ENCODE measurements at places on chromosomes 11 and 22.

DNA sequence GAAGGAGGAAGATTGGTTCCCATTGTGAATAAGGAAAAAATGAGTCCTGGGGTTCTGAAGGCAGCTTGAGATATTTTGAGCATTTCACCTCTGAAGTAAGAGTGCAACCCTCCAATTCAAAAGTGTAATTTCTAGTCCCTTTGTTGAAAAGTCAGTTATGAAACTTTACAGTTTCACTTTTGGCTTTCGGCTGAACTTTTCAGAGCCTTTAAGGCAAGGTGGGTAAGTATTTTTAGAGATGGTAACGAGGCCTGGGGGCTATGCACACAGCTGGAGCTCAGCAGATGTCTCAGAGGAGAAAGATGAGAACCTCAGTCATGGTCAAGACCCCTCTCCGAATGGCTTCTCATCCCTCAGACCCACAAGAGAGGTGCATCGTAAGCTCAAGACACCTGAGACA is 267.6 kb downstream of the KIRREL3 start:
- DNase-seq: peak; percentile 26

DNA sequence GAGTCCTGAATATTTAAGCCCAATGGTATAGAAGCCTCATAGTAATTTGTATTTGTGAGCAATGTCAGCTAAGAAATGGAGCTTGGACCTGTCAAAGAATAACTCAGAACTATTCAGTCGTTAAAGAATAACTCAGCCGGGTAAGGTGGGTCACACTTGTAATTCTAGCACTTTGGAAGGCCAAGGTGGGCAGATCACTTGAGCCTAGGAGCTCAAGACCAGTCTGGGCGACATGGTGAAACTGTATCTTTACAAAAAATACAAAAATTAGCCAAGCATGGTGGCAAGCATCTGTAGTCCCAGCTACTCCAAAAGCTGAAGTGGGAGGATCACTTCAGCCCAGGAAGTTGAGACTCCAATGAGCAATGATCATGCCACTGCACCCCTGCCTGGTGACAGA is 1526.5 kb downstream of the LRRC4C start:
- no peak for DNase-seq

DNA sequence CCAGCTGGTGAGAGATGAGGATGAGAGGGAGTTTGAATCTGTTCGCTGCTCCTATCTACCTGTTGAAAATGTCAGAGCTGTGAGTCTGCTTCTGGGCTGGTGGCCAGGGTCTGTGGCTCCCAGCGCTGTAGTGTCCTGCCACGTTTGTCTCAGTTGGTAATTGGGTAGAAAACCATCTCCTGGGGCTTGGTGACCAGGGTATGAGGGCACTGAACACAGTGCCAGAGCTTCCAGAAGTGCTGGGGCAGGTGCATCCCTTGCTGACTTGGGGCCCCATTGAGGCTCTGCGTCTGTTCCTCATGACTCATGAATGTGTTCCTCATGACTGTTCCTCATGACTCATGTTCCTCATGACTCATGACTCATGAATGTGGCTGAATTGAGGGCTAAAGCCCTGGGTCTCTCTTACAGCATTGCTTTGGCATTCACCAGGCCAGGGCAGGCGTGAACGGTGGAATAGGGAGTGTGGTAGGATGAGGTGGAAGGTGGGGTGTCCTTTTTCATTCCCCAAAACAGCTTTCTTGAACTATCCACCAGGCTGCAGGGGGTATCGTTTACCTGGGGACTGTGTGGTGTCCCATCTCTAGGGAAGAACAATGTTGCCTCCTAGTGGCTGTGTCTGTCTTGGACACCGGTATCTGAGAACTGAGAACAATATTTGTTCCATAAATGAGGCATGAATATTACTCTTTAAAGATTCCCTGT is 139.5 kb downstream of the COMMD9 start:
- DNase-seq: peak; percentile 28

- DNase-seq: no peak
These were observed 17.0 kb upstream of the KCNJ11 start for GRCh38 chr11:17405232-17406005.

DNA sequence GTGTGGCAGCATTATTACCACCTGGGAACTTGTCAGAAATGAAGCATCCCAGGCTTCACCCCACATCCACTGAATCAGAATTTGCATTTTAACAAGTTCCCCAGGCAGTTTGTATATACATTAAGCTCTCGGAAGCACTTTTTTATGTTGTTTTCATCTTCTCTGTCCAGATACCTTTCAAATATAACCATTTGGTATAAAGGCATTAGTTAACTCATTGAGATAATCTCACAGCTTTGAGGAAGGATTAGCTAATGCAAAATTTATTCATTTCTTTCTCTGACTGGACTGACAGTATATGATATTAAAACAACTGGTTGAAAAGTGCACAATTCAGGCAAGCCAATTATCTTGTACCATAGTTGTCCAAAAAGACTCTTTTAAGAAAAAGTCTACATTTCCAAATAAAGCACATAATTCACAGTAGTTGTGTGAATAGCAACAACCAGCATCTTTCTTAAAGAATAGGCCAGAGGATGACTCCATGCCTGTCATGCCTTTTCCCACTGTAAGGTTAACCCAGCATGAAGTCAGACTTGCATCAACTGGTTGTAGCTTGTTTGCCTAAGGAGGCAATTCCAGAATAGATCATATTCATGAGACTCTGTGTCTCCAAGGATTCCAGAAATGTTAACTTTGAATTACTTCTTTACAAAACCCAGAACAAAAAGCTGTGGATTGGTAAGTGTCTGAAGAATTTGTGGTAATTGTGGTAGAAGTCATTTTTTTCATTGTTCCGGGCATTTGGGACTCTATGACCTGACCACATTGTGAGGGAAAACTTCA is 254.3 kb upstream of the SESN3 start:
- DNase-seq: no peak

DNA sequence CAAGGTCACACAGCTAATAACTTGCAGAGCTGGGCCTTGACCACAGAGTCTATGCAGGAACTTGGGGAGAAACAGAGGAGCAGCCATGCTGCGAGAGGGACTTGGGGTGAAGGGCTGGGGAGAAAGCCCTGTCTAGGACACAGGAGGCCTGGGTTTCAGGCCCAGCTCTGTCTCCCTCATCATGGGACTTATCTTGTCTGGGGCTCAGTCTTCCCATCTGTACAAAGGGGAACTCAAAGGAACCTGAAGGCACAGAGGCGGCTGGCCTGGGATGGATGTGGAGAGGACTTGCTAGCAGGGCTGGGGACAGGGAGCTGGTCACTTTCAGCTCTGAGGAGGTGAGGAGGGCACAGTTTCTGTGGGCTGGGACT is 36.9 kb upstream of the TPBGL start:
- no peak for DNase-seq

Measured in GM19239 (cell line).